ENCODE measurements at places on chromosomes 11 and 22.

- no peak for DNase-seq
These were observed 7.7 kb downstream of the ARAP1 start for GRCh38 chr11:72744474-72744873.

DNA sequence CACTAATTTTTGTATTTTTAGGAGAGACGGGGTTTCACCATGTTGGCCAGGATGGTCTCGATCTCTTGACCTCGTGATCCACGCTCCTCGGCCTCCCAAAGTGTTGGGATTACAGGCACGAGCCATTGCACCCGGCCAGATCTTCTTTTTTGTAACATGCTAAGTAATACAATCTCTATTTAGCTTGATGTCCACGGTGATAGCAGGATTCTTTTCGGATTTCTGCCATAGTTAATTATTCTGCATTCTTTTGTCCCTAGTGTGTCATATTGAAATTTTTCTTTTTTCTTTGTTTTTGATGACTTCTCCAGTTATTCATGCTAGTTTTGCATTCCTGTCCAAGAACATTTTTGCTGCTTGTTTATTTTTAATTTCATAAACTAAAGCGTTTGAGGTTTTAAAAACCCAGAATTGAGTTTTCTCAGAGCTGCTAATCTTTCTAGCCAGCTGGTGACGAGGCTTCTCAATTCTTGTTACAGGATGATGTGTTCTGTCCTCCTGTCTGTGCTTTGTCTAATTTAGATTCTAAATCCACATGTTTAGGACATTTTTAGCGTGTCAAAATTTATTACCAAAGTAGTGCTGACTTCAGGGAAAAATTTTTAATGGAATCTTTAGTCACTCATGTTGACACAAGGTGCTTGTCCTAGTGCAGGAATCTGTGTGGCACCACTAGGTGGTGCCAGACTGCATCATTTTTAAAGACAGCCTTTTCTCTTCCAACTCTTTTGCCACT, 21.8 kb downstream of the NF2 start:
- DNase-seq, result peak; percentile 34

DNA sequence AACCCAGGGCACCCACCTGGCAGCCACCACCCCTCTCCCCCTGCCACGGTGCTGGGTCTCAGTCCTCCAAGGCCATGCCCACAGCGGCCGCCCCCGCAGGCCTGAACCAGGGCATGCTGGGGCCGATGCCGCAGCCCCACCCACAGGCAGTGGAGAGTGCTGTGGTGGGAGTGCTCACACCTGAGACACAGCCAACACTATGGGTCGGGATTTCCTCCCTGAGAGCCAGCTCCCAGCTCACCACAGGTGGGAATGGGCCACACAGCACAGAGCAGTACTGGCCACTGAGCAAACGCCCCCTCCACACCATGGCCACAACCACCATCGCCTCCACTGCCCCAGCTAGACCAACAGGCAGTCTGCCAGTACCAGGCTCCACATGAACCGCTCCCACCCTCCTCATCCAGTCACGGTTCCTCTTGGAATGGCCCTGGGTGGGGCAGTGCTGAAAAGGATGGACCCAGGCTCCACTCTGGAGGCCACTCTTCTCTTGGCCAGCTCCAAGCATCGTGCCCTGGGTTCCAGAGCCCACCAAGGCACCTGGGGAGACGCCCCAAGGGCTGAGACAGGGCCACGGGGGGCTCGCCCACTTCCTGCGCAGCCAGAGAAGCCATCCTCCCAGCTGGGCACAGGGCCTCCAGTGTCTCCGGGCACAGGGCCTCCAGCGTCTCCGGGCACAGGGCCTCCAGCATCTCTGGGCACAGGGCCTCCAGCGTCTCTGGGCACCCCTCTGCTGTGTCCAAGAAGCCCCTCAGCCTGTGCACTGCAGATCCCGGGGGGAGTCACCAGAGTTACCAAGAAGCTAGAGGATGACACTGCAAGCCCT, 14.2 kb downstream of the MOB2 start:
- no peak for DNase-seq

DNA sequence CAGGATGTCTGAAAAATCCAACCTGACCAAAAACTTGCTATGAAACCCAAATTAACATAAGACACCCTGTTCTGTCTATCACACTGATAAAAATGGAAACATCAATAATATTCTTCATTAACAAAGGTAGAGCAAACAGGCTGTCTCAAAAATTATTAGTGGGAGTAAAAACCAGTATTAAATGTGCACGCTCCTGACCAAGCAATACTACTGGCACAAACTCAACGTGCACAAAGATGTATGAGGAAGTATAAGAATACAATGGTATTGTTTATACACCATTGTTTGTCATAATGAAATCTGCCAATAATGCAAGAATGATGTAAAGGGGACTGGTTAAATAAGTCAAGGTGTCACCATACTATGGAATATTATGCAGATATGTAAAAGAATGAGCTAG, 288.5 kb downstream of the MN1 start:
- DNase-seq, result no peak

DNA sequence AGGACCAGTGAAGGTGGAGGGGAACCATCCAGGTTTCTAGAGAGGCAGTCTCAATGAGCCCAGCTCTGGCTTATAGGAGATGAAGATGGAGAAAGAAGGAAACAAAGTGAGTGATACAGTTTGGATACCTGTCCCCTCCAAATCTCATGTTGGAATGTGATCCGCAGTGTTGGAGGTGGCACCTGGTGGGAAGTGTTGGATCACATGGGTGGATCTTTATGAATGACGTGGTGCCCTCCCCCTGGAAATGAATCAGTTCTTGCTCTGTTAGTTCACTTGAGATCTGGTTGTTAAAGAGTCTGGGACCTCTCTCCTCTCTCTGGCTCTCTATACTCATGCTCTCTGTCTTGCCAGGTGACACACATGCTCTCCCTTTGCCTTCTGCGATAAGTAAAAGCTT, 393.1 kb upstream of the NARS2 start:
- DNase-seq, result no peak

DNA sequence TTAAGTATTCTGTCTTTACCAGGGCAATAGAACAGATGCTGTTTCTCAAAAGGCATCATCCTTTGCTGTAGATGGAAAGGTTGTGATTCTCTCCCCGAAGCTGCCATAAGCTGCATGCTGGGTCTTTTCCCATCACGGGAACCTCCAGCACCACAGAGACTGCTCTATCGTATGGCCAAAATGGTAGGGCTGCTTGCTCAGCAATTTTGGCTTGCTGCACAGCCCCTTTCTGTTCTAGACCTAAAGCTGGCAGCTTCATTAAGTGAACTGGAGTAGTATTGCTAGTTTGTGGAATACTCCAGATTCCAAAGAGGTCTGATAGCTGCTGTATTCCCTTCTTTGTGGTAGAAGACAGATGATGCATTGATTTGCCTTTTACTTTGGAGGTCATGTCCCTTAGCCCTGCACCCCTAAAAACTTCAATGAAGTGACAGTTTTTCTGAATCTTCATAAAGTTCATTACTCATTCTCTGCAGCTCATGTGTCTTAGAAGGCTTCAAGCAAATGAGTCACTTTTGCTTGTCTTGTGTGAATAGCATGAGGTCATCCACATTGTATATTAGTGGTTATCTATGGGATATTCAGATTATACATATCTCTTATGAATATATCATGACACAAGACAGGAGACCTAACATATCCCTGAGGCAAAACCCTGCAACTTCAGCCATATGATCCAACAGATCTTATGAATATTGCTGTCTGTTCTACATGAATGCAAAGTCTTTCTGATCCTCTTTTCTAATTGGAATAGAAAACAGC, 245.3 kb downstream of the FAM76B start:
- no peak for DNase-seq

GRCh38 chr22:28435982-28436381, 243.7 kb downstream of the TTC28 start:
- DNase-seq, result no peak

GRCh38 chr11:67670316-67671210, 3.9 kb downstream of the ALDH3B2 start:
- DNase-seq, result no peak

DNA sequence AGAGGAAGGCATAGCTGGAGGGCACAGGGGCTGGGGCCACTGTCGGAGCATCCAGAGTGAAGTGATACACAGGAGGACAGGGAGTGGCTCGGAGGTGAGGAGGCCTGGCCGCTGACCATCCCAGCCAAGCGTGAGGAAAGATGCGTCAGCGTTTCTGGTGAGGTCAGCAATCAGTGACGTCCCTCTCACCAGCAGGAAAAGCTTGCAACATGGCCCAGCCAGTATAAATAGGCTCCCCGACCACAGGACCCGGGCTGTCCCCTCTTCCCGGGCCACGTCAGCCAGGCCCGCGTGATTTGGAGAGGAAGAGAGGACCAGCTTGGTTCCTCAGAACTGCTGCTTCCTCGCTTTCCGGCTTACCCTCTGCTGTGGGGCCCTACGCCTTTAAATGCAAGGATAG, 4.2 kb upstream of the OSM start:
- no peak for DNase-seq

GRCh38 chr11:130314184-130314749, 450 bp downstream of the ZBTB44 start:
- peak; percentile 57 for DNase-seq

DNA sequence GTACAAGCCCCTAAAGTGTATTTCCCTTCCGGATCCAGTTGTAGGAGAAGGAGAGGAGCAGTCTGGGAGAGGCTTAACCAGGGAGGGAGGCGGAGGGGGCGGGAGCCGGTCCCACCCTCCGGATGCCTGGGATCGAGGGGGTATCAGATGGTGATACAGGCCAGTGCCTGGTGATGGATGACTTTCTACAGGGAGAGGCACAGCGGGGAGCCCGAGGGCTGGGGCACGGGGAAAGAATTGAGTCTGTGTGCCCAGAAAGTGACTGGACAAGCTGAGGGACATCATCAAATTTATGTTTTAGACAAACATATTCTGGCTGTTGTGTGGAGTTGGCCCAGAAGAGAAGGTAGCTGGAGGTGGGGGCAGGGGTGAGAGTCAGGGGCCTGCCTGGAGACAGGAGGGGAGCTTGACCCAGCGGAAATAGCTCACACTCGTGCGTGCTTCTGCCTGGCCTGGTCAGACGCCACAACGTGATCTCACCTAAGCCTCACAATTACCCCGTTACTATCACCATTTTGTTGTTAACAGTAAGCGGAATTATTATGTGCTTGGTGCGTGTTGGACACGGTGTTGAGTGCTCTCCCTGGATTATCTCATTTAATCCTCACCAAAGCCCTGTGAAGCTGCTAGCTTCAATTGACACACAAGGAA, 42.4 kb downstream of the AMPD3 start:
- DNase-seq, result no peak

DNA sequence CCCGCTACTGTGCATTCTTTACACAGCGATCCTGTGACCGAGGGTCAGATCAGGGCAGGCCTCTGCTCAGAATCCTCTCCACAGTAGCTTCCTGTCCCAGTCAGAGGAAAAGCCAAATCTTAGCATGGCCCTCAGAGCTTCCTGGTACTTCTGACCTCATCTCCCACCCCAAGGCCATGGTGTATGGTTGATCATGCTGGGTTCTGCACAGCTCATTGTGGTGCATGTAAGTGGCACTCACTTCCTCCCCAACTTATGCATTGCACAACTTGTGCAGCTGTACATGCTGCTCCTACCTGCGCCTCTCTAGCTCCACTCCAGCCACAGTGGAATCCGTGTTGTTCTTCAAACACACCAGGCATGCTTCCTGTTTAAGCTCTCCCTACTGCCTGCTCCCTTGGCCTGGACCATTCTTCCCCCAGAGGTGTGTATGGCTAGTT, 20.3 kb downstream of the BMAL1 start:
- DNase-seq, result no peak

GRCh38 chr11:67592880-67593564, 9.4 kb downstream of the GSTP1 start:
- no peak for DNase-seq

DNA sequence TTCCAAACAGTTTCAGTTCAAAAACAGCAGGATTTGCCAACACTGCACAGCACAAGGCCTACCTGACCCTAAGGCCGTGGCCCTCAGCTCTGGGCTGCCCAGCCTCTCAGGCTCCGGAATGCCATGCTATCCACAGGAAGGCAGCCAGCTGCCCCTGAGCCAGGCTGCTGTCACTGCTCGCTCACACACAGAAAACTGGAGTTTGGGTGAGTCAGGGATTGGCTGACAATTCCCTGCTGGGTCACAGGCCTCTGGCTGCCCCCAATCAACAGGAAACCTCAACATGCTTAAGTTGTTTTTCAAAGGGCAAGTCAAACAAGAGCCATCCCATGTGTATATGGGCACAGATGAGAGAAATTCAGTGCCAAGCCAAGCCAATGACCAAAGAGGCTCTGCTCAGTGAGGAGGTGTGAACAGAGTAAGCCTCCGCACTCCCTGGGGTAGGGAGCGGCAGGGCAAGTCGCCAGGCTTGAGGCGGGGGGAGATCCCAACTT, 50.2 kb downstream of the RPL27A start:
- DNase-seq, result no peak

DNA sequence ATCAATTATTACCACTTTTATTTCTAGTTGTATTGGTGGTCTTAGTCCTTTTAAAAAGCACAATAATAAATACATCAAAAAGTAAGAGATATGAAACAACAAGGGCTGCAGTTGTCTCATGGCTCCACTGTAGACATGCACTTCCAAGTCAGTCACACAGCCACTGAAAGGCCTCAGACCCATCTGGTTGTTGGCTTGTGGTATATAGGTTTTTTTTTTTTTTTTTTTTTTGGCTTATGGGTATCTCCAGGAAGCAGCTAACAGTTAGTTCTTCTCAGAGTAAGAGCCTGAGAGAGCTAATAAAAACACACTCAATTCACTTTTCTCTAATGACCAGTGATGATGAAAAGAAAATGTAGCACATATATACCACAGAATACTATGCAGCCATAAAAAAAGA, 6.0 kb upstream of the OR52E6 start:
- DNase-seq, result no peak

DNA sequence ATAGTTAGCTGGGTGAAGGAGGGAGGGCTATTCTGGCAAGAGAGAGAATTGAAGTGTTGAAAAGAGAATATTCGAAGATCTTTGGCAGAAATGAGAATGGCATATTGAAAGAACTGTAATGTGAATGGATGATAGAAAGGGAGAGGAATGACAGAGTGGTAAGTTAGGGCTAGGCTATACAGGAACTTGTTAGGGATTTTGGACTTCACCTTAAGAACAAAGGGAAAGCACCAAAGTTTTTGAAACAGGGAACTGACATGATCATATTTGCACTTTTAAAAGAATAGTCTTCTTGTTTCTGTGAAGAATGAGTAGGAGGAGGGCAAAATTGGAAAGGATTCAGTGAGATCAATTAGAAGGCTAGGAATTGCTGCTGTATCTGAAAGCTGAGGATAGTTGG, 119.3 kb downstream of the METTL15 start:
- no peak for DNase-seq

- DNase-seq, result peak; percentile 41
These were observed 79.1 kb upstream of the LMO2 start for GRCh38 chr11:33970984-33971466.

DNA sequence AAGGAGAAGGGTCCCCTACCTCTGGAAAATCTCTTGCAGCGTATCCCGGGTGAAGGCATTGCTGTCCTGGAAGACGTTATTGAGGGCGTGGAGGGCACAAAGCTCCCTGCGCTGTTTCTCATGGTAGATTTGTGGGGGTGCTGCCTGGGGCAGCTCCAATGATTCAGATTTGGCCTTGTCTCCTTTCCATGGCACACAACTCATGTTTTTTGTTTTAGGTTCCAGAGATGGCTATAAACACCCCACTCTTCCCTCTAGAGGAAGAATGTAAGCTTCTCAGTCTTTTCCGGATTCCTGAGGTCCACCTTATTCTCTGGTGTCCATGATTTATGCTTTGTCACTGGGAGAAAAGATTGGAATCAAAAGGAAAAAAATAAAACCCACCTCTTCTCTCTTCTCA, 959 bp downstream of the JOSD1 start:
- DNase-seq, result no peak
